ENCODE measurements at places on chromosomes 1 and 21.

DNA sequence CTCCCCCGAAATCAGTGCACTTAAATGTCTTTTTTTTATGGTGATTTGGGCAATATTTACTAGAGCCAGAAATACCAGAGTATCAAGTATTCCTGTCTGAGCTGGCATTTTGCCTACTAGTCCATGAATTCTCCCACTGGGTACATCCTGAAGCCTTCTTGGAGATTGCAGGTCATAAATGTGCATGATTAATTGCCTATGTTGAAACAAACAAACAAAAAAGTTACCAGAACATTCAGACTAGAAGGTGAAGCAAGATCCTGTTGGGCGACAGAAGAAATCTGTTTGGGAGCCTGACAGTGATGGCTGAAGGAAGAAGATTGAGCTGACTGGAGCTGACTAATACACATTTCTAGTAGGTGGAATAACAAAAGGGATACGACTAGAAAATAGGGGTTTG lies 127.4 kb upstream of the NRIP1 start:
- DNase-seq: no peak

DNA sequence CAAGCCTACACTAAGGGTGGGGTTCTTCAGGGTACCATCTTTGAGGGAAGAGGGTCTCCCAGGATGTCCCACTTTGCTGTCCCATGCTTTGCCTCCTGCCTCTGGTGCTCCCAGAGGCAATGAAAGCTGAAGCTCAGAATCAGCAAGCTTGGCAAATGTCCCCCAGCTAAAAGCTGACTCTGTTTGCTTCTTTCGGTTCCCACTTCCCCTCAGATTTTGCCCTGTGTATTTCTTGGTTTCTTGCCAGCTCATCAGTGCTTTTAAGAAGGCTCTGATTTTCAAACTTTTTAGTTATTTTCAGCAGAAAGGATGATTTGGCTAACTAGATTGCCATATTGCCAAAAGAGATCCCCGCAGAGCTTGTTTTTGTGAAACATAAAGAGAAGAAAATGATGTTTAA lies 33.1 kb upstream of the COG2 start:
- no peak for DNase-seq

DNA sequence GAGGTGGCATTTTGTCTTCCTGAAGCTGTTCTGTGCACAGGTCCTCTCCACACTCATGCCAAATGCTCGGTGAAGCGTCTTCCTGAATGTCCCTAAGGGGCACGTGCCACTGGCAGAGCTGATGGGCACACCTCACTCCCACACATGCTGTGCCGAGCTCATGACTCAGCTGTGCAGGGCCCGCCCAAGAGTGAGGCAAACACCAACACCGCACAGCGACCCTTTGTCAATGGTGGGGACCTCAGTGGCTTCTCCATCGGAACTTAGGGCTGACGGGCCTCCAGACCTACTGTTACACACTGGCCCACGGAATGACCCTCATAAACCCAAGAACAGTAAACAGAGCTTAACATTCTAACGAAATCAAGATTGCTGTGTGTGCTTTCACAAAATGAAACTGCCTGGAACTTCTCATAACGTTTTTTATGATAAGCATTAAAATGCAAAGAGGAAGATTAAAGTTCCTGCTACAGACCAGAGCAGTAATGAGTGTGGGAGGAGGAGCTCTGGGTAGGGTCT lies 89.3 kb downstream of the SIM2 start:
- no peak for DNase-seq

GRCh38 chr1:106458866-106459265 lies 597.6 kb upstream of the PRMT6 start:
- DNase-seq: no peak

GRCh38 chr1:5632814-5633213 lies 359.4 kb downstream of the NPHP4 start:
- DNase-seq: no peak

Measured in left hindlimb (tissue), 1 donor.